Activated naive CD4-positive, alpha-beta T cell treated with anti-CD3 and anti-CD28 coated beads for 36 hours (primary cell): ENCODE measurements at places on chromosomes 1 and 21.
A peak's percentile ranks its signal among the peaks of the same experiment; 100 is the strongest.

DNA sequence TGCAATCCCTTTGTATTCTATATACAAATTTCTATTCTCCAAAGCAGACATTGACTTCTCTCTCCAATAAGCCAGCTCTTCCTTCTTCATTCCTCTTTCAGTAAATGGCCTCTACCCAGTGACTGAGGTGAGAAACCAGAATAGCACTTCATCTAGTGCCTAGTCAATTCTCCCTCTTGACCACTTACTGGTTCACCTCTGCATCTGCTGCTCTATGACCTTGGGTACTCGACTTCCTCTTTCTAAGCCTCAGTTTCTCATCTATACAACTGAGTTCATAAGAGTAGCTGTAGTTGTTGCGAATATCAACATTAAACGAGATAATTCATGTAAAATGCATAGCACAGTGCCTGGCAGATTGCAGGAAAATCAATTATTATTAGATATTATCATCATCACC, 12.4 kb downstream of the LYST start:
- no peak overlapping the region for H3K4me3 ChIP-seq
- no peaks in the 10 kb centered on the region for H3K27me3 ChIP-seq
- H3K36me3 ChIP-seq = peaks cover 2% of the 10 kb centered on the region
- no peak for DNase-seq

DNA sequence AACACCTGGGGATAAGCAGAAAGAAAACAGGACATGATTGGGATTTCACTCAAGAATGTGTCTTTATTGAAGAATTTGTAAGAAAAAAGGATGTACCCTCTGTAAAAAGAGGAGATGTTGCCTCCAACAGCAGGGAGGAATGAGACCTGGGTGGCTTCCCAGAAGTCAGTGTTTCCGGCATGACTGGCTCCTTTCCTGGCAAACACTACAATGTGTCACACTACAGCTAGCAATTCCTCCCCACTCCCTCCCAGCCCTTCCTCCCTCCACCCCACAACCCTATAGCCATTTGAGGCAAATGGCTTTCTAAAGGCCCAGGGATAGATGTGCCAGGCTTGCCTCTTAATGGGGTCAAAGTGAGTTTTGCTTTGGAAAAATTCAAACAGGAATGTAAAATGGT, 11.5 kb upstream of the COL8A2 start:
- peaks cover 14% of the 10 kb centered on the region for H3K4me1 ChIP-seq
- no peak for DNase-seq
- no peak overlapping the region for H3K4me3 ChIP-seq
- H3K36me3 ChIP-seq = no peaks in the 10 kb centered on the region
- H3K27me3 ChIP-seq = no peaks in the 10 kb centered on the region

- no peak overlapping the region for H3K27ac ChIP-seq
- peaks cover 2% of the 10 kb centered on the region for H3K27me3 ChIP-seq
- H3K36me3 ChIP-seq = no peaks in the 10 kb centered on the region
- no peak for DNase-seq
- H3K4me3 ChIP-seq = no peak overlapping the region
These were observed 259.1 kb downstream of the NFIA start for GRCh38 chr1:61341426-61341825.

DNA sequence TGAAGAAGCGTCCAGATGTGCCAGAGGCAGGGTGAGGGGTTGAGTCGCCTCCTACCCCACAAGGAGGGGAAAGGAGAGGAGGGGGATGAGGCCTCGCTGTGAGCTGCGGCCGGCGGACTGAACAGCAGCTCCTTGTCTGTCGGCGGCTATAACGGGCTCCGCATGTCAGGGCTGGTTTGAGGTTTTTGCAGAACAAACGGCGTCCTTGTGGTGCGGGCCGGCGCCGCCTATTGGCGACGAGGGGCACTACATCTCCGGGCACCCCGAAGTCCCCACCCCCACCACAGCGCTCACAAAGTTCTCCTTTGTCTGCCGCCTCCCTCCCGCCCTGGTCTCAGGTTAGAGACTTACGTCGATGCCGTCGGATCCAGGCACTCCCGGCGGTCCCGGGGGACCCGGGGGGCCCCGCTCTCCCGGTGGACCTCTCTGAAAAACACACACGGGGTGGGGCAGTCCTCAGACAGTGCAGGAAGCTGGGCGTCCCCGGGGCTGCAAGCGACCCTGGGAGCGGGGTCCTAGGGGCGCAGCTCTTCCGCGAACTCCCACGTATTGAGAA, 1.8 kb downstream of the COL9A2 start:
- H3K27ac ChIP-seq = no peak overlapping the region
- H3K4me1 ChIP-seq = peaks cover 28% of the 10 kb centered on the region
- H3K27me3 ChIP-seq = peaks cover 7% of the 10 kb centered on the region
- DNase-seq = peak; percentile 90
- no peaks in the 10 kb centered on the region for H3K36me3 ChIP-seq

GRCh38 chr1:38000529-38001455, 4.5 kb downstream of the FHL3 start:
- no peak overlapping the region for H3K4me3 ChIP-seq
- H3K27me3 ChIP-seq = no peaks in the 10 kb centered on the region
- H3K4me1 ChIP-seq = peaks cover 41% of the 10 kb centered on the region
- peaks cover 11% of the 10 kb centered on the region for H3K36me3 ChIP-seq
- H3K27ac ChIP-seq = no peak overlapping the region
- no peak for DNase-seq

GRCh38 chr1:24317956-24318614, 1.1 kb upstream of the GRHL3 start:
- no peak overlapping the region for H3K27ac ChIP-seq
- peaks cover 51% of the 10 kb centered on the region for H3K27me3 ChIP-seq
- no peak overlapping the region for H3K4me3 ChIP-seq
- H3K36me3 ChIP-seq = no peaks in the 10 kb centered on the region

GRCh38 chr1:186009039-186009737, 275.0 kb downstream of the HMCN1 start:
- H3K27me3 ChIP-seq = no peaks in the 10 kb centered on the region
- H3K27ac ChIP-seq = peak overlapping the region; percentile 53
- no peak for DNase-seq

DNA sequence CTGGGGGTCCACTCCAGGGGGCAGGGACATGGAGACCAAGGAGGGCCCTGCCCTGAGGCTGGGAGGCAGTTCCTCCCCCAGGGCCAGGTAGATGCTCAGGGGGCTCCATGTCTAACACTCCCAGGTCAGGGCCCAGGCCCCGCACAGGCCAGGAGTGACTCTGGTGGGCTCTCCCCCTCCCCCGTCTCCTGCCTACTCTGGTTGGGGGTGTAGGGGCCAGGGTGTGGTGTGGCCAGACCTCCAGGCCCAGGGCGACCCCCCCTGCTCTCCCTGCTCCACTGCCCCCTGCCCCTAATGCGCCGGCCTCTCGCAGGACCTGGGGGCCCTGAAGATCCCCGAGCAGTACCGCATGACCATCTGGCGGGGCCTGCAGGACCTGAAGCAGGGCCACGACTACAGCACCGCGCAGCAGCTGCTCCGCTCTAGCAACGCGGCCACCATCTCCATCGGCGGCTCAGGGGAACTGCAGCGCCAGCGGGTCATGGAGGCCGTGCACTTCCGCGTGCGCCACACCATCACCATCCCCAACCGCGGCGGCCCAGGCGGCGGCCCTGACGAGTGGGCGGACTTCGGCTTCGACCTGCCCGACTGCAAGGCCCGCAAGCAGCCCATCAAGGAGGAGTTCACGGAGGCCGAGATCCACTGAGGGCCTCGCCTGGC, 19.7 kb upstream of the CCDC27 start:
- H3K27me3 ChIP-seq = peaks cover 2% of the 10 kb centered on the region
- DNase-seq = no peak
- H3K27ac ChIP-seq = no peak overlapping the region
- H3K36me3 ChIP-seq = no peaks in the 10 kb centered on the region
- no peaks in the 10 kb centered on the region for H3K4me1 ChIP-seq

- no peaks in the 10 kb centered on the region for H3K36me3 ChIP-seq
- no peak overlapping the region for H3K27ac ChIP-seq
- peaks cover 2% of the 10 kb centered on the region for H3K27me3 ChIP-seq
- H3K4me1 ChIP-seq = no peaks in the 10 kb centered on the region
- H3K4me3 ChIP-seq = no peak overlapping the region
These were observed 84.8 kb downstream of the NR5A2 start for GRCh38 chr1:200112290-200112689.

- no peaks in the 10 kb centered on the region for H3K36me3 ChIP-seq
- no peak overlapping the region for H3K4me3 ChIP-seq
- DNase-seq = no peak
- no peaks in the 10 kb centered on the region for H3K4me1 ChIP-seq
- peaks cover 7% of the 10 kb centered on the region for H3K27me3 ChIP-seq
These were observed 76.9 kb downstream of the C1orf21 start for GRCh38 chr1:184463680-184464079.

DNA sequence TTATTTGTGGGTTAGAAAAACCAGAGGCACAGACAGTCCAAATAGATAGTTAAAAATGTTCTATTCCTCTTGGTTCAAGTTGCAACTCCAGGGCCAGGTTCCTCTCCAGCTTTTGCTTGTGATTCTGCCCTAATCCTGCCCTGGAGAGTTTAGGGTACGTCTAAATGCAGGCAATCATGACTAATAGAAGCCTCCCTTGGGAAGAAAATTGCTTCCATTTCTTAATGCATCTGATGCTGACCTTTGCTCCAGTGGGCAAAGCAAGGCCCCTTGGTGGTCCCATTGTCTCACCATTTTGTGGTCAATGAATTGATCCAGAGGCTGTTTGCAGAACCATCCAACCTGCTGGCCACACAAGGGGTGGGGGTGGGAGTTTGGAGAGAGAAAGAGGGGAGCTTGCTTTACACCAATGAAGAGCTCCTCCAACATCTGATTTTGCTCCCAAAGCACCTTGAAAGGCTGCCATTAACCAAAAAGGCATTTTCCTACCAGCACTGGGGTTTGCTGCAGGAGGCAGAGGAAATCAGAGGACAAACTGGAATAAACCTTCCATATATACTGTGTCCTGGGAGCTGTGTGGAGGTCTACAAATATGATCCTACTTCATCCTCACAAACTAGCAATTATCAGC, 31.3 kb downstream of the C8B start:
- DNase-seq = no peak
- H3K36me3 ChIP-seq = peaks cover 1% of the 10 kb centered on the region
- H3K4me3 ChIP-seq = no peak overlapping the region

DNA sequence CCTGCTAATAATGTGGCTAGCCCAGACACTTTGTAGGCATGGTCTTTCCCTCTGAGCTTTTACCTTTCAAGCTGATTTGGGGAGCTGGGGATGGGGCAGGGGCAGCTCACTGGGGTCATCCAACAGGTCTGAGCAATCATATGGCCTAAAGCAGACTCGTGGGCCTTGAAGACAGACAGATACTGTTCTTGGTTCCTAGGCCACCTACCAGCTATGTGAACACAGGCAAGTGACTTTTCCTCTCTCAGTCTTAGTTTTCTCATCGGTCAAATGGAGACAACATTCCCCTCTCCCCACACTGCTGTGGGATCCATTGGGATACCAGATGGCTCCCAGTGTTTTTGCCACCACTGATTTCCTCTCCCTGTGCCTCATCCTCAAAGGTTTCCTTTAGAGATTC, 181.8 kb downstream of the RRAGC start:
- no peak overlapping the region for H3K27ac ChIP-seq
- no peaks in the 10 kb centered on the region for H3K4me1 ChIP-seq
- H3K27me3 ChIP-seq = peaks cover 3% of the 10 kb centered on the region
- H3K36me3 ChIP-seq = no peaks in the 10 kb centered on the region
- no peak for DNase-seq
- no peak overlapping the region for H3K4me3 ChIP-seq

DNA sequence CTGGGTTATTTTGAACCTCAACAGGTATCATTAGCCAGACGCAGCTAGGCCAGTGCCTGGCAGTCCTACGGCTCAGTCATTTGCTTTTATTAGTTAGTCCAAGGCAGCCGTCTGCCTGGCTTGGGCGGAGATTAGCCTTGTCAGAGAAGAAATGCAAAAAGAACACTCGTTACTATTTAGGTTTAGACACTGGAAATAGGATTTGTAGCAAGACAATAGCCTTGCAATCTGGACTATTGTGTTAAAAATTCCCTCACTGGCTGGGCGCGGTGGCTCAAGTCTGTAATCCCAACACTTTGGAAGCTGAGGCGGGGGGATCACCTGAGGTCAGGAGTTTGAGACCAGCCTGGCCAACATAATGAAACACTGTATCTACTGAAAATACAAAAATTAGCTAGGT, 11.0 kb upstream of the PRKCZ start:
- H3K27me3 ChIP-seq = no peaks in the 10 kb centered on the region
- H3K27ac ChIP-seq = no peak overlapping the region
- no peak overlapping the region for H3K4me3 ChIP-seq
- no peaks in the 10 kb centered on the region for H3K36me3 ChIP-seq
- no peak for DNase-seq
- peaks cover 2% of the 10 kb centered on the region for H3K4me1 ChIP-seq

DNA sequence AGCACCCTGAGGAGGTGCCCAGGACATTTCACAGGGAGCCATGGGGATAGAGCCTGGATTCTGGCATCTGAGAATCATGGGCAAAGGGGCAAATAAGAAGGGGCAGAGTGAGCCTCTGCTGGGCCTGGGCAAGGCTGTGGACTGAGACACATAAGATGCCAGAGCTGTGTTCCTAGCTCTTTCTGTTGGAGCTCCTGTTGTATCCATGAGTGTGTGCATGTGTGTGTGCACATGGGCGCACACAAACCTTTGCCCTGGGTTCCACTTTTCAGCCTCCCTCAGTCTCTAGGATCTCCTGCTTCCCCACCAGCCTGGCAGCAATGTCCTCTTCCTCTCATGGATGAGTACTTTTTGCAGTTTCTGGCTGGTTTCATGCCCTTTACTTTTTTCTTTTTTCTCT, 44.0 kb downstream of the ATF3 start:
- H3K27ac ChIP-seq = no peak overlapping the region
- H3K27me3 ChIP-seq = peaks cover 6% of the 10 kb centered on the region
- H3K36me3 ChIP-seq = no peaks in the 10 kb centered on the region
- no peaks in the 10 kb centered on the region for H3K4me1 ChIP-seq

- H3K4me3 ChIP-seq = no peak overlapping the region
- DNase-seq = no peak
- H3K4me1 ChIP-seq = peaks cover 12% of the 10 kb centered on the region
- H3K36me3 ChIP-seq = peaks cover 38% of the 10 kb centered on the region
These were observed 117.5 kb downstream of the MACF1 start for GRCh38 chr1:39321979-39322378.

DNA sequence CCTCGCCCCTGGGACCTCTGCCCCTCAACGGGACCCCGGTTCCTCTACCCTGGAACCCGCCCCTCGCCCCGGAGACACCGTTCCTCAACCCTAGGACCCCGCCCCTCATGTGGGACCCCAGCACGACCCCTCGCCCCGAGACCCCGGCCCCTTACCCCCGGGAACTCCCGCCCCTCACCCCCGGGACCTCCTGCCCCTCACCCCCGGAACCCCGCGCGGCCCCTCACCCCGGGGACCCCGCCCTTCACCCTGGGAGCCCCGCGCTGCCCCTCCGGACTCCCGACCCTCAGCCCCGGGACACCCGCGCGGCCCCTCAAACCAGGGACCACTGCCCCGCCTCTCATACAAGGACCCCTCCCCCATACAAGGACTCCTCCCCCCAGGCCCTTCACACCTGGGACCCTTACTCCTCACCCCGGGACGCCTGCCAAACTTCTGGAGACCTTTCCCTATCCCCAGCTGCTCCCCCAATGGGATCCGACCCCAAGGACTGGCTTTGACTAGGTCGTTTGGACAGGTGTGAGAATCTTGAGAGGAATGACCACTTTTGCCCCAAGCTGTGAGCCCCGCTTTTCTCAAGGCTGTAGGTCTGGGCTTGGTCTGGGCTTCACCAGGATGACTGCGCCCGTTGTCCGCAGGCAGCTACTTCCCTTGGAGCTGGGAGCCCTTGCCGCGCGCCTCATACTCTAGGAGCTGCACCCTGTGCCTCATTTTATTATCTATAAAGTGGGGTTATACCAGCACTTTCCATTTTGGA, 843 bp downstream of the DIP2A start:
- peak overlapping the region; percentile 50 for H3K27ac ChIP-seq
- H3K27me3 ChIP-seq = no peaks in the 10 kb centered on the region
- DNase-seq = peak; percentile 26
- peaks cover 36% of the 10 kb centered on the region for H3K4me1 ChIP-seq
- H3K36me3 ChIP-seq = peaks cover 4% of the 10 kb centered on the region
- H3K4me3 ChIP-seq = peak overlapping the region; percentile 80
